Testis (tissue), 5 donors: ENCODE measurements at places on chromosomes 1 and 21. TPM values are rescaled to one million over a fixed set of nuclear protein-coding genes. Genes with fewer than 3 reads are reported as not detected.
A peak's percentile ranks its signal among the peaks of the same experiment; 100 is the strongest.

FCER1A gene
- total RNA-seq, result not detected

DNA sequence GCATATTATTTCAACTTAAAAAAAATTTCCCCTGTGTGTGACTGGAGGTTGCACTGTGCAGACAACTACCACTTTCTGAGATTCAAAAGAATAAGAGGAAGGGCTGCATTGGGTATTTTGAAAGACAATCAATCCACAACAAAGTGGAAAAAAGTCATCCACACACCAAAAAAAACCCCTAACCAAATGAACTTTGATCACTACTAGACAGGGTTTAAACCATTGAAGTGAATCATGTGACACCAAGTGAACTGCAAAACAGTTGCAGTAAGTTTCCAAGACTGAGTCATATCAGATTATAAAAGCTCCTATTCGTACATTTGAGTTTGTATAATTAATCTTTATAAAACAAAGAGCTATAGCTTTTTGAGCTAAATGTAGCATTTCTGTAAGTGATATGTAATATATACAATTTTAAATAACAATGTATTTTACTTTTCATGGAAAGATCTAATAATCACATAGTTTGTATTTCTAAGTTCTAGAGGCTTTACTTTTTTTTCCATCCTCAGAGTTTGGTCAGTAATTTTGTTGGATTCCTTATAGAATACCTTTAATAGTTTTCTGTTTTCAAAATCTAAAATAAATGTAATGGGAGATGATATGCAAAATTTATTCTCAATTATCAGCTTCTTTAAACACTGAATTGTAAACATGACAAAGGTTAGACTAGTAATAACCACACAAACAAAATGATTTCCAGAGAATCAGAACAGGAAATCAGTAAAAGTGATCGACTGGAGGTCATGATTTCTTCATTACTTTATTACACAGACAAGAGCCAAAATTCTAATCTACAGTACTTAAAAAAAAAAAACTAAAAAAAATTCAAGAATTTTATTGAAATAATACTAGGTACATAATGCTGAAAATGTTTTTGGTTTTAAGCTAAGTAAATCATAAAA, 50.5 kb upstream of the GFI1 start:
- H3K4me1 ChIP-seq, result no peaks in the 10 kb centered on the region
- H3K27me3 ChIP-seq, result no peaks in the 10 kb centered on the region
- H3K36me3 ChIP-seq, result no peaks in the 10 kb centered on the region
- H3K27ac ChIP-seq, result no peak overlapping the region

DNA sequence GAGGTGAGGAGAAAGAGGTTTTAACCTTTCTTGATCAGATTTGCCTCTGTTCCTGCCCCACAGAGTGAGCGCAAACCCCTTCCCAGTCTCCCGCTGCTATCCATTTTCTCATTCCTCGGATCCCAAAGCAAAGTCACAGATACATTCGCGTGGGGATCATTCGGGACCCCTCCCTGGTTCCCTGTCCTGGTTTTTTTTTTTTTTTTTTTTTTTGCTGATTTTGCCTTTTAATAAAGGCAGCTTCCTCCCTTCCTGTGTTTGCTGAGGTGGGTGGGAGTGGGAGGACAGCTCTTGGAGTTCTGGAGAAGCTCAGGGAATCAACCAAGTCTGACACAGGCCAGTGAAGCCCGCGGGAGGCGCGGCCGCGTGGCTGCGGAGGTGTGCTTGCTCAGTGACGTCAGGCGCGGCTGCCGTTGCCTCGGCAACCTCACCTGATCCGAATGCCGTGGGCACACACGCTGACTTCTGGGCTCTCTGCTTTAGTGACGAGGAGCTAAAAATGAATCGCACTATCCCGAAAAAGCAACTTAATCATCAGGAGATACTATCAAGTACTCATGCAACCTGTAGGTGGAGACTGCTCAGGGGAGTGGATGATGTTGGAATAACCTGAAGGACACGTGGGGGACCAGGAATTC, 106.4 kb downstream of the TBX19 start:
- no peaks in the 10 kb centered on the region for H3K4me1 ChIP-seq
- H3K27ac ChIP-seq, result no peak overlapping the region
- peak overlapping the region; percentile 19 for H3K4me3 ChIP-seq
- H3K36me3 ChIP-seq, result no peaks in the 10 kb centered on the region
- H3K27me3 ChIP-seq, result no peaks in the 10 kb centered on the region

DNA sequence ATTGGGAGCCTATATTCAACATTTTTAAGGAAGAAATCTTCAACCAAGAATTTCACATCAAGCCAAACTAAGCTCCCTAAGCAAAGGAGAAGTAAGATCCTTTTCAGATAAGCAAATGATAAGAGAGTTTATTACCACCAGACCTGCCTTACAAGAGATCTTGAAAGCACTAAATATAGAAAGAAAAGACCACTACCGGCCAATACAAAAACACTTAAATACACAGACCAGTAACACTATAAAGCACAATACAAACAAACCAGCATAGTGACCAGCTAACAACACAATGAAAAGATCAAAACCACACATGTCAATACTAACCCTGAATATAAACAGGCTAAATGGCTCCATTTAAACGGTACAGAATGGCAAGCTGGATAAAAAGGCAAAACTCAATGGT, 165.4 kb downstream of the MRPL39 start:
- DNase-seq, result no peak
- no peaks in the 10 kb centered on the region for H3K4me1 ChIP-seq
- H3K36me3 ChIP-seq, result no peaks in the 10 kb centered on the region
- no peak overlapping the region for H3K4me3 ChIP-seq
- H3K27me3 ChIP-seq, result no peaks in the 10 kb centered on the region
- no peak overlapping the region for H3K27ac ChIP-seq

- no peak overlapping the region for H3K4me3 ChIP-seq
- H3K27ac ChIP-seq, result no peak overlapping the region
- no peak for DNase-seq
- no peaks in the 10 kb centered on the region for H3K36me3 ChIP-seq
- no peaks in the 10 kb centered on the region for H3K4me1 ChIP-seq
Observed at GRCh38 chr1:189237008-189237407, 1240.7 kb downstream of the BRINP3 start.

GRCh38 chr21:34148419-34148804, 75.0 kb downstream of the MRPS6 start:
- no peak overlapping the region for H3K4me3 ChIP-seq
- H3K27ac ChIP-seq, result peak overlapping the region; percentile 73
- DNase-seq, result no peak
- H3K4me1 ChIP-seq, result peaks cover 18% of the 10 kb centered on the region
- H3K36me3 ChIP-seq, result no peaks in the 10 kb centered on the region

GRCh38 chr1:154552036-154552435, 6.4 kb downstream of the UBE2Q1 start:
- no peak overlapping the region for H3K27ac ChIP-seq
- H3K27me3 ChIP-seq, result no peaks in the 10 kb centered on the region
- H3K4me1 ChIP-seq, result peaks cover 19% of the 10 kb centered on the region
- no peak overlapping the region for H3K4me3 ChIP-seq
- no peak for DNase-seq
- H3K36me3 ChIP-seq, result no peaks in the 10 kb centered on the region

USF1 gene
- total RNA-seq, result 50.8 TPM

GRCh38 chr1:32111789-32112188, 3.9 kb downstream of the KPNA6 start:
- H3K4me3 ChIP-seq, result no peak overlapping the region
- no peak overlapping the region for H3K27ac ChIP-seq
- no peaks in the 10 kb centered on the region for H3K36me3 ChIP-seq

ACTL8 gene
- 10.9 TPM for total RNA-seq

DNA sequence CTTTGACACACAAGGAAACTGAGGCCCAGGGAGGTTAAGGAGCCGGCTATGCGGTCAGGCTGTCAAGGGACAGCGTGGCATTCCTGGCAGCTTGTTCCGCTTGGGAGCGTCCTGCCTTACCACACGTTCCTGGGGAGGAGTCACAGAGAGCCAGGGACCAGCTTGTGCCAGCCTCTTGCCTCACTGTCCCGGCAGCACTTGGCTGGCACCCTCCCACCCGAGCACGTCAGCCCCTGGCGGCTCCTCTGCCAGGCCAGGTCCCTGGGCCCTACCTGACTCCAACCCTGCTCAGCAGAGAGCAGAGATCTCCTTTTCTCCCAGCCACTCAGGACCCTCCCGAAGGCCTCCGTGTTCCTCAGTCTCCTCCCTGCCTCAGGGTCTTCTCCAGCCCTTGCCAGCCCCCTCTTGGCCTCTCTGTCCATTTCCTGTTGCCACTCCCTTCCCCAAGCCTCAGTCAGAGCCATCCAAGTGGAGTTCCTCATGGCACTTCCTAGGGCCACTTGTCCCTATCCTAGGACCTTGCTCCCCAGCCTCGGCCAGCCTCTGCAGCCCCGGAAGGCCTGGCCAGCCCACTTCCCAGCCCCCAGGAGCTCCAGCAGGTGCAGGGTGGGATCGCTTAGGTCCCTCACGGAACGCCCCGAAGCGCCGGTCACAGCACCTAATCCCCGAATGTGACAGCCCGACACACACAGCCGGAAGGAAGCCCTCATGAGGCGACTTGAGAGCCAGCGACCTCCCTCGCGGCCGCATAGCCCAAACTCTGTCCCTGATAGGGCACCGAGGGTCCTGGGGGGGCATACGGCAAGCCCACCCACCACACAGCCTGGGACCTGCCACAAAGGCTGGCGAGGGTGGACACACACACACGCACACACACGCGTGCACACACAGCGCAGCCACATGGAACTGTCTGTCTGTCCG, 130.3 kb downstream of the CASZ1 start:
- no peak overlapping the region for H3K27ac ChIP-seq
- no peak for DNase-seq
- H3K4me1 ChIP-seq, result peaks cover 16% of the 10 kb centered on the region
- H3K36me3 ChIP-seq, result no peaks in the 10 kb centered on the region

MNDA gene
- total RNA-seq, result 11.5 TPM

DNA sequence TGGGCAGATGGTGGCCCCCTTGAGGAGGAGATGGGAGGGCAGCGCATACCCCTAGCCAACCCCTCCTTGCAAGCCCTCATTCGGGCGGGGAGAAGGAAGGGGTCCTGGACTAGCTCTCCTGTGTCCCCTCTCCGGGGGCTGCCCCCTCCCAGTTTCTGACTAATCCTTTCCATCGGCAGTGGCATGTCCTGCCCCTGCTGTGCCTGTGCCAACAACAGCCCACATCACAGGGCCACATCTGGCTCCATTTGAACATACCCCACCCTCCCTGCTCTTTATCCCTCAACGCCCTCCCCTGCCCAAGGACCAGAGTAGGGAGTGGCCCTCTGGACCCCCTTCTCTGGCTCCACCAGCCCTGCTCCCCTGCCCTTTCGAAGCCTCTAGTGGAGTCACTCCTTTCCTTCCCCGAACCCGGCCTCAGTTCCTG, 11.0 kb upstream of the LMNA start:
- no peak overlapping the region for H3K4me3 ChIP-seq
- peak overlapping the region; percentile 59 for H3K27ac ChIP-seq
- no peak for DNase-seq
- H3K36me3 ChIP-seq, result no peaks in the 10 kb centered on the region
- H3K4me1 ChIP-seq, result peaks cover 56% of the 10 kb centered on the region
- no peaks in the 10 kb centered on the region for H3K27me3 ChIP-seq

DNA sequence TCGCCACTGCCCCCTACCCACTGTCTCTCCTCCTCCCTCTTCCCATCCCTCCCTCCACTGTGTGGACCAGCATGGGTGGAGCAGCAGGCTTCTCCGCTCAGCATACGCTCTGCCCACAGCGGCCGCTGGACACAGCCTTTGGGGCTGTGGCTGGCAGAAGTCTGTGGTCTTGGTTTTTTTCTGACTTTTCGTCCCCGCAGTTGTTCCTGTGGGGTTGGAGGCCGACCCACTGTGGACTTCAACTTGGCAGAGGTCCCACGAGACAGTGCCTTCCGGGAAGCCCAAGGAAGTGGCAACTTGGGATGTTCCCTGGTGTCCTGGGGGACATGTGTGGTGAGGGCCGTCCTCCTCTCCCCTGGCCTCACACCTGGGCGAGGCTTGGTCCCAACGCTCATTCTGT, 162.5 kb upstream of the C1orf174 start:
- H3K27me3 ChIP-seq, result no peaks in the 10 kb centered on the region
- H3K4me1 ChIP-seq, result no peaks in the 10 kb centered on the region
- no peaks in the 10 kb centered on the region for H3K36me3 ChIP-seq

VANGL2 gene
- total RNA-seq, result 3.6 TPM

MAP1LC3C gene
- 0.63 TPM for total RNA-seq

PLEKHG5 gene
- total RNA-seq, result 16.4 TPM

LAX1 gene
- not detected for total RNA-seq

- DNase-seq, result no peak
- H3K4me3 ChIP-seq, result no peak overlapping the region
- no peaks in the 10 kb centered on the region for H3K4me1 ChIP-seq
- H3K36me3 ChIP-seq, result no peaks in the 10 kb centered on the region
- H3K27me3 ChIP-seq, result no peaks in the 10 kb centered on the region
- H3K27ac ChIP-seq, result no peak overlapping the region
Observed at GRCh38 chr1:18343581-18343980, 137.1 kb upstream of the KLHDC7A start.

OR2AJ1 gene
- total RNA-seq, result 0.31 TPM

NEK2 gene
- total RNA-seq, result 53.9 TPM

DNA sequence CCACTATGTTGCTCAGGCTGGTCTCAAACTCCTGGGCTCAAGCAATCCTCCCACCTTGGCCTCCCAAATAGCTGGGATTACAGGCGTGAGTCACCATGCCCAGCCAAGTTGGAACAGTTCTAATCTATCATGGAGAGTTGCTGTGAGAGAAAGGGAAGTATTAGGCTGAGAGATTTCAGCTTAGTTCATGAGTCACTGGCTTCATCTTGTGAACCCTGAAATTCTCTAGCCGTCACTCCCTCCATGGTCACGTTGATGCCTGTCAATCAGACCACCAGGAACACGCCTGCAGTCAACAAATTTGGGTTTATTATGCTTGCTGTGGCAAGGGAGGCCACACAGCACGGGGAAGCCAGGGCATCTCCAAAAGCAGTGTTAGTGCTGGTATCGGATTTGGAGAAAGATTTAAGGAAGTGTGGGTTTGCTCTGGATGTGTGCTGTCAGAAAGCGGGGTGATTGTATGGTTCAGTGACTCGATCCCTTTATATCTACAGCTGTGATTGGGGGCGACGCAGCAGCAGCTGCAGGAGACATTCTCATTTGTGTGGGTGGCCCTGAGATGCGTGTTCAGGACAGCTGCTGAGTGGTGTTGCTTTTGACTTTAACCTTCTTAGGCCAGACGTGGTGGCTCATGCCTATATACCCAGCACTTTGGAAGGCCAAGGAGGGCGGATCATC, 18.7 kb downstream of the UQCRHL start:
- H3K4me3 ChIP-seq, result no peak overlapping the region
- DNase-seq, result no peak
- peaks cover 6% of the 10 kb centered on the region for H3K4me1 ChIP-seq
- no peaks in the 10 kb centered on the region for H3K27me3 ChIP-seq
- H3K27ac ChIP-seq, result no peak overlapping the region

OR2M3 gene
- total RNA-seq, result 0.19 TPM

JAK1 gene
- 117 TPM for total RNA-seq

- no peak for DNase-seq
- no peaks in the 10 kb centered on the region for H3K4me1 ChIP-seq
- no peak overlapping the region for H3K27ac ChIP-seq
- H3K27me3 ChIP-seq, result no peaks in the 10 kb centered on the region
- no peaks in the 10 kb centered on the region for H3K36me3 ChIP-seq
Observed at GRCh38 chr1:117697220-117697781, 91.5 kb downstream of the TENT5C start.

ELAPOR1 gene
- total RNA-seq, result 47.8 TPM

- DNase-seq, result no peak
- no peaks in the 10 kb centered on the region for H3K36me3 ChIP-seq
- no peak overlapping the region for H3K4me3 ChIP-seq
- peaks cover 12% of the 10 kb centered on the region for H3K4me1 ChIP-seq
- H3K27me3 ChIP-seq, result no peaks in the 10 kb centered on the region
Observed at GRCh38 chr1:42260376-42261070, 74.5 kb downstream of the FOXJ3 start.

- H3K4me1 ChIP-seq, result peaks cover 12% of the 10 kb centered on the region
- no peak for DNase-seq
- H3K36me3 ChIP-seq, result no peaks in the 10 kb centered on the region
- no peak overlapping the region for H3K4me3 ChIP-seq
- H3K27ac ChIP-seq, result no peak overlapping the region
Observed at GRCh38 chr1:15692121-15692682, 8.1 kb downstream of the PLEKHM2 start.
